ENCODE measurements at places on chromosomes 5 and 9. TPM values are rescaled to one million over a fixed set of nuclear protein-coding genes. Genes with fewer than 3 reads are reported as not detected.

GRCh38 chr5:87339986-87340385, 72.3 kb downstream of the RASA1 start:
- H3K27me3 ChIP-seq: no peaks in the 10 kb centered on the region
- H3K27ac ChIP-seq: no peak overlapping the region
- H3K4me1 ChIP-seq: no peaks in the 10 kb centered on the region
- H3K36me3 ChIP-seq: peaks cover 13% of the 10 kb centered on the region

DNA sequence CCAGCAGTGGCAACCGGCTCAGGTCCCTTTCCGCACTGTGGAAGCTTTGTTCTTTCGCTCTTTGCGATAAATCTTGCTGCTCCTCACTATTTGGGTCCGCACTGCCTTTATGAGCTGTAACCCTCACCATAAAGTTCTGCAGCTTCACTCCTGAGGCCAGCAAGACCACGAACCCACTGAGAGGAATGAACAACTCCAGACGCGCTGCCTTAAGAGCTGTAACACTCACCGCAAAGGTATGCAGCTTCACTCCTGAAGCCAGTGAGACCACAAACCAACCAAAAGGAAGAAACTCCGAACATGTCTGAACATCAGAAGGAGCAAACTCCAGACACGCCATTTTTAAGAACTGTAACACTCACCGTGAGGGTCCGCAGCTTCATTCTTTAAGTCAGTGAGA, 103.5 kb downstream of the GLIS3 start:
- peaks cover 5% of the 10 kb centered on the region for H3K36me3 ChIP-seq
- H3K27me3 ChIP-seq: no peaks in the 10 kb centered on the region
- no peaks in the 10 kb centered on the region for H3K4me1 ChIP-seq
- no peak overlapping the region for H3K4me3 ChIP-seq

DNA sequence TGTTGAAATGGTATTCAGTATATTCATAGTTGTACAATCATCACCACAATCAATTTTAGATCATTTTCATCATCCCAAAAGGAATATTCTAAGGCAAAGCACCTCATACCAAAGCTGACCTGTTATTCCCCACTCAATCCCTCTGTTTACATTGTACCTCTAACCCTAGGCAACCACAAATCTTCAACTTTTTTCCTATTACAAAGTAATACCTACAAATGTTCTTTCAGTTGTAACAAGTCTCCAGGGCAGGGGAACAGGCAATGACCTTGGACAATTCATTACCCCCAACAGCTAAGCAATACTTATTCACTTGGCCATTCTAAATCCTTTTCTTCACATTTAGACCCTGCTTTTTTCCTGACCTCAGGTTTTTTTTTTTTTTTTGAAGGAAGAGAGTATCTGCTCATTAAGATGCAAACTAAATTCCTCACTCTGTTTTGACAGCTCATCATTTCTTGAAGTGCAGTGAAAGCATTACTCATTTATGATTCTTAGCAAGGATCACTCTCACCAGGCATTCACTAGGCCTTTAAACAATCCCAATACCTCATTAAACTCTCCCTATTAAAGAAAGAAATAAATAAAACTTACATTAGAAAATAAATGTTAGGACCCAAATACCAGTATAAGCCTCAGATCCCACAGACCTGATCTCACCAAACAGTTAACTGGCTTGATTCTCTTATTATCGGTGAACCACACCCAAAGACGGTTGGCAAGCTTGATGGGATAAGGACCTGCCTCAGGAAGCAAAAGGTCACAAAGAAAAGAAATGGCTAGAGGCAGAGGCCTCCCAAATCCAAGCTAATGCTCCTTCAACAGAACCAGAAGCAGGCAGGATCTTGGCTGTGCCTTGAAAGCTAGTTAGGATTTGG, 15.3 kb downstream of the MTMR12 start:
- no peak overlapping the region for H3K4me3 ChIP-seq
- peaks cover 7% of the 10 kb centered on the region for H3K4me1 ChIP-seq
- H3K27ac ChIP-seq: no peak overlapping the region
- no peaks in the 10 kb centered on the region for H3K27me3 ChIP-seq

Gene PCDHB13
- polyA plus RNA-seq: 0.26 TPM

Gene REEP2
- polyA plus RNA-seq: 17.1 TPM

Gene LCN10
- polyA plus RNA-seq: not detected
